ENCODE measurements at places on chromosomes 2 and 18.

GRCh38 chr2:8872821-8873432 lies 35.5 kb upstream of the KIDINS220 start:
- DNase-seq, result no peak

DNA sequence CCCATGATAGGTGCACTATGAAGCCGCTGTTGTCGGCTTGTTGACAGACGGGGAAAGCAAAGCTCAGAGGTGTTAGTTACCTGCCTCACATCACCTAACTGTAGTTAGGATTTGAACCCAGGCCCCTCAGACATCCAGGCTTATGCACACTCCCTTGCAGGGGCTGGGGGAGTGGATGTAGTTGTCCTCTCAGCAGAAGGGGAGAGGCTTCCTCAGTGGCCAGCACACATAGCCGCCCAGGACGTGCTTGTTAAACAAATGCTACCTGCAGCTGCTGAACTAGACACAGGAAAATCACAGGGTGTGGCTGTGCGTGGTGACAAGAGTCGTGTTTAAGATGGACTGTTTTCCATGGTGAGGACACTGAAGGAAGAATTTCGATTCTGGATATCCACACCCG lies 39.2 kb downstream of the GREB1 start:
- DNase-seq, result no peak

- no peak for DNase-seq
Observed at GRCh38 chr2:215391531-215391930, 44.3 kb downstream of the FN1 start.

DNA sequence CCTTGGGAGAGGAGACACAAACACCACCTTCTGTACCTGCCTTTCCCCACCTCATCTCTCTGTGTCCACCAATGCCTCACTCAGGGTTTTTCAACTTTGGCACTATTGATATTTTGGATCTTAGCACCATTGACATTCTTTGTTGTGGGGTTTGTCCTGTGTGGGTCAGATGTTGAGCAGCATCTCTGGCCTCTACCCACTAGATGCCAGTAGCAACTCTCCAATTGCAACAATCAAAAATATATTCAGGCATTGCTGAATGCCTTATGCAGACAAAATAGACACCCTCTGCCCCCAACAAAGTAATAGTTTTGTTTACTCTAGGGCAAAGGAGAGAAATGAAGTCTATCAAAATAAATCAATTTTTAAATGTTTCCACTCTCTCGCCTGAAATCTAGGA lies 1384.3 kb upstream of the NXPH2 start:
- no peak for DNase-seq

DNA sequence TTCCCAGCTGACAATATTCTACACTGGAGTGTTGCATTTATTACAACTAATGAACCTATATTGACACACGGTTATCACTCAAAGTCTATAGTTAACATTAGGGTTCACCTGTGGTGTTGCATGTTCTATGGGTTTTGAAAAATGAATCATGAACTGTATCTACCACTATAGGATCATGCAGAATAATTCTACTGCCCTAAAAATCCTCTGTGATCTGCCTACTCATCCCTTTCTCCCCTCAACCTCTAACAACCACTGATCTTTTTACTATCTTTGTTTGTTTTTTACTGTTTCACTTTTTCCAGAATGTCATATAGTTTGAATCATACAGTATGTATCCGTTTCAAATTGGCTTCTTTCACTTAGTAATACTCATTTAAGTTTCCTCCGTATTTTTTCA lies 47.6 kb upstream of the TCF7L1 start:
- no peak for DNase-seq

- no peak for DNase-seq
Observed at GRCh38 chr2:101310090-101310833, 1.8 kb upstream of the RNF149 start.

- no peak for DNase-seq
Observed at GRCh38 chr2:237165405-237166276, 80.0 kb downstream of the COPS8 start.

All from glutamatergic neuron (in vitro differentiated cells).